IMR-90 (cell line): ENCODE measurements at places on chromosomes 6 and 20.

GRCh38 chr6:33695451-33695887 is 16.0 kb downstream of the UQCC2 start:
- DNase-seq = no peak

DNA sequence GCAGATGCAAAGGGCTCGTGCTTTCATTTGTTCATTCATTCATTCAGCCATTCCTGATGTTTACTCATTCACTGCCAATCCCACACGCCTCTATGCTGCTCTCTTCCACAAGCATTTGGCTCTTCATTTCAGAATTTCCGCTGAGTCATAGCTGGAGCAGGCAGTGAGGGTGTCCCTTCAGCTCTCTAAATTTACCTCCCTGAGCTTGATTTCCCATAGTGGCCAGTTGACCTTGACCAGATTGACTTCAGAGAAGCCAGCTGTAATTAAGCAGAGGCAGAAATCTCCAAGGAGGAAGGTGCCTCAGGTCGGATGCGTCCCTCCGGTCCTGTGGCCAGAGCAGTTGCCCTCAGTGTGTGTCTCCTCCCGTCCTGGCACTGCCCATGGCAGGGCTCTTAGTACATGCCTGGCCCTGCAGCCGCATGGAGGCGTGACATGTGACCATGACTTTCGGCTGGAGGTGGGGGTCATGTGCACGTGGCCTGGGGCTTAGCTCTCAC is 267.2 kb upstream of the ECI2 start:
- peak; percentile 89 for DNase-seq

DNA sequence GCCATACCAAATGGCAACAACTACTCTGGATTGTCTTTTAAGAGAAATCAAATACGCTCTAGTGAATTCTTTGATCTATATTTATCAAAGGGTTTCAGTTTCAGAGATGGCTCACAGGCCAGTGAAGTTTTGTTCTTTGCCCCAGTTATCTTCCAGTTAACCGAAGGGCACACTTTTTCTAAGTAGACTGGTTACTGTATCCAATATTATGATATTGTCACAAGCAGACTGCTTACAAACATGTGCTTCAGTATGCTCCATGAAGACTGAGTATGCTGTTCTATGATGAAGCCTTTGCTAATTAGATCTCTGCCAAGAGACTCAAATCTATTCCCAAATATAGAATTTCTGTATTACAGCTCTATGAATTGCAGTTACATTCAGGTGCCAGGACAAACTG is 181.1 kb downstream of the REV3L start:
- DNase-seq = no peak

GRCh38 chr6:41591859-41592502 is 45.8 kb downstream of the FOXP4 start:
- DNase-seq = peak; percentile 45

DNA sequence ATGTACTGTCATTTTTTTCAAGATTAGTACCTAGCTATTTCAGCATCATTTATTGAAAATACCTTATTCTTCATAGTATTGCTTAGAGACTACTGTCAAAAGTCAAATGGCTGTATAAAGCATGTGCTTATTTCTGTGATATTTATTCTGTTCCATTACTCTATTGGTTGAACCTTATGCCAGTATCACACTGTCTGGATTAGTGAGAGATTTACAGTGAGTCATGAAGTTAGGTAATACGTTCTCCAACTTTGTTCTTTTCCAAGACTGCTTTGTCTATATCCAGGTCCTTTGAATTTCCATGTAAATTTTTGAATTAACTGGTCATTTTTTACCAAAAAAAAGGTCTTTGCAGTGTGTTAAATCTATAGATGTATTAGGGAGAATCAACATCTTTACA is 18.6 kb upstream of the RNF217 start:
- DNase-seq = no peak

- peak; percentile 41 for DNase-seq
Measured at GRCh38 chr6:139751179-139751578, 376.7 kb upstream of the CITED2 start.

GRCh38 chr20:35274172-35275092 is 3.5 kb downstream of the MMP24OS start:
- no peak for DNase-seq

DNA sequence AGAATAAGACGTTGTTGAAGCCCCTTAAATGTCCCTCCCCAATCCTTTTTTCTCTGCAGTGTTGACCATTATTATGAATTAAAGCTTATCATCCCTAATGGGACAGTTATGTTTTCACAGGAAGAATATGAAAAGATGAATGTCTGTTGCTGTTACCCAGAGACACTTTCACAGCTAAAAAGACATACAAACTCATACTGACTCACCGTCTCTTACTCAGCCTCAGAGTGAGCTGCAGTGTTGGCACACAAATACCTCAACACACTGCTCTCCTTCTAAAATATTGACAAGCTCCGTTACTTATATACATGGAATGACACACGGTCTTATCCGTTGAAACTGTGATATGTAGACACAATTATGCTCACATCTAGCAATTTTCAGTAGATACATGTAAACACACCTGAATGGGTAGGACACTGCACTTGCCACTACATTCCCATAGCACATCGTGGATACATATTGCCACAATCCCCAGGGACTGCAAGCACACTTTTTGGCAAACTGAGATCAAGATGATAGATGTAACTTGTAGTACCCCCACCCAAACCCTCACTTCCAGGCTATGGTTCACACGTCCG is 9.6 kb upstream of the SAPCD1 start:
- DNase-seq = peak; percentile 90

DNA sequence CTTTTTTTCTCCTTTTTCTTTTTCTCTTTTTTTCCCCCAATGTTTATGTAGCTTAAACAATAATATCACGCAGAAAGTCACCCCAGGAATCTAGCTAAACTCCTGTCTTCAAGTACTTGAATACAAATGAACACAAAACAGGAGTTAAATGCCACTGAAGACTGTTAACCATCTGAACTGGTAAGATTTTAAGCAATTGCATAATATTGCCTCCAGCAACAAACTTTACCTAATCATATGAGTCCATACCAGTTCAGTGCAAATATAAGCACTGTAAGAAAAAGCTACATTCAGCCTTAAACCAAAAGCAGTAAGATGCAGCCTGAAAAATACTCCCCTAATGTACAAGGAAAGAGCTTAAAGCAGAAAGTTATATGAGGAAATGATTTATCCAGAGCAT is 173.9 kb upstream of the TFAP2D start:
- DNase-seq = no peak

DNA sequence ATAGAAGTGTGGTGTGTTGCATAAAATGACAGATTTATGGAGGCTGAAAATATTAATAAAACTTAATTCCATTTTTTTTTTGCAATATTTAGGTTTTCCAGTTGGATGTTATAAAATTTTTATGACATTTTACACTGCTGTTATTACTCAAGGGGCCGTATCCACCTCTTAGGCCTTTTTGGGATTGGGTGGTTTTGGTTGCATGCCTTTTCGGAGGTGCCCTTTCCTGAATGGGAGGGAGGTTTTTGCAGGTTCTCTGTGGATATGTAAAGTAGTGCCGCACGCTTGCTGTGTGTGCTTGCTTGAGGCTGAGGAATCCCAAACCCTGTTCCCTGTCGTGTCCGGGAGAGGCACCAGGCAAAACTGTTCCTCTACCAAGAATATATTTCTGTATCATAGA is 6.8 kb downstream of the ARID1B start:
- DNase-seq = no peak

DNA sequence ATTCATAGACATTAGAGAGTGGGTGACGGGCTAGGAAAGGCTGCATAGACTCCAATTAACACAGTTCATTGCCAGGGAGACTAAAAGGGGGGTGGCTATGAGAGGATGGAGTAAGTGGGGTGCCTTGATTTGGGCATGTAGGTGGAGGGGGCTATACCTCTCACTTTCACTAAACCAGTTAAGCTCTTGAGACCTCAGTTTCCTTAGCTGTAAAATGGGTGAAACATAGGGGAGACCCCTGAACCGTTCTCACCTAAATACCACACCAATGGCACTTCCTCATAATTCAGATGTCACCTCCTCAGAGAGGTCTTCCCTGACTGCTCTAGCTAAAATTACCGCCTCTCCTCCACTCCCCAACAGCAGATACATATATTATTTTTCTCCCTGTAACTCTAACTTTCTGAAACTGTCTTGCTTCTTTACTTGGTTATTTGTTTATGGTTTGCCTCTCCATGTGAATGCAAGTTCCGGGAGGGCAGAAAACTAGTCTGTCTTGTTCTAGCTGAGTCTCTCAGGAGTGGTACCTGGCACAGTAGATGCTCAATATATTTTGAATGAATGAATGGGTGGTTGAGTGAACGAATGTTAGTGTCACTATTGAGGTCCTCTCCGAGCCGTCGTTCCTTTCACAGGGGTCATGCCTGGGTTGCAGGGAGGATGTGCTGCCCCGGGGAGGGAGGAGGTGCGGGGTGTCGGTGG is 615 bp upstream of the EYA2 start:
- no peak for DNase-seq

DNA sequence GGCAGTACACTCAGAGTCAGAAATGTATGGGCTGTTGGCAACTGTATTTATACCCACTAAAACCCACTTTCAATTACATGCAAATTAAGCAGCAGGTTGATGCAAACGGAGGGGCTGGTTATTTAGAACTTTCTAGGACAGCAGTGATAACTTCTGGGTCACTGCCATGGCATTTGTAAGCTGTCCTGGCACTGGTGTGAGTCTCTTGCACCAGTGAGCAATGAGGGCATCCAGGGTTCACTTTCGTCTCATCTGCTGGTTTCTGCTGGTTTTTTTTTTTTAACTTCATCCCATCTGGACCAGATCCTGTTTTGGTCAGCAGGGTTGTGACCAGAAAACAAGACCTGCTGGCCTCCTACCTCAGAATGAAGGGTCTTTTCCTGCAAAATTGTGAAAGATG is 49.2 kb downstream of the CDH26 start:
- no peak for DNase-seq

DNA sequence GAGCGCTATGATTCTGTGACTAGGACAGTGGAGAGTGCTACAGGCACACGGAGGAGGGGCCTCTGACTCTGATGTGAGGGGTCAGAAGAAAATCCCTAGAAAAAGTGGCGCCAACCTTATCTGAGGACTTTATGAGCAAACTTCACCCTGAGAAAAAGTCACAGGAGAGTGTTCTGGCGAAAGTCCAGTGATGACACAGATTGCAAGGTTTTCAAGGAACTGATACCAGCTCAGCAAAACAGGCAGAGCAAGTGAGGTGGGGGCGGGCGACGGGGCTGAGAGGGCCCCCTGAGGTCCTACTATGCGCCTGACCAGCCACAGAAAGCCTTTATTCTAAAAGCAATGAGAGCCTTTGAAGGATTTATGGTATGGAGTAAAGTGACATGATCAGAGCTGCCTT is 73.3 kb downstream of the SLC22A23 start:
- peak; percentile 72 for DNase-seq

DNA sequence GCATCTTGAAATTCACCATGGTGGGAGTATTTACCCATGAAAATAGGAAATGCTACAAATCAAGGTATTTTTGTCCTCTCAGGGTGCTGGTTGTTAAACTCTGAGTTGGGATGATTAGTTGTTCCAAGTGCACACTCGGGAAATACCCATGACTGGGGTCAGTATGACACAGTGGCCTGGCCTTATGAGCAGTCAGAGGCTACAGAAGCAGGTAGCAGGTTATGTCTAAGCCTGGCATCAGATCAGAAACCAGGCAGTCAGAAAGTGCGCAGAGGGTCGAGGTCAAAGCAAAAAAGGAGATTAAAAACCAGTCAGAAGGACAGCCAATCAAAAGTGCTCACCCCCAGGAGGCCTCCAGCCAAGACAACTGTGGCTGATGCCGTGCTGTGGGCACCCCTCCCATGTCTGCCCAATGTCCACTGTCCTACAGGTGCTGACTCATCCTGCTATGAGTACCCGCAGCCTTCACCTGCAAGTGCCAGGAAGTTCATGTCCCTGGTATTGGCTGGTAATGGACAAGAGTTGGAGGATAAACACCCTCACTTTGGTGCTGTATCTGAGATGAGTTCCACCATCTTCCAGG is 117.4 kb upstream of the SLC24A3 start:
- no peak for DNase-seq

DNA sequence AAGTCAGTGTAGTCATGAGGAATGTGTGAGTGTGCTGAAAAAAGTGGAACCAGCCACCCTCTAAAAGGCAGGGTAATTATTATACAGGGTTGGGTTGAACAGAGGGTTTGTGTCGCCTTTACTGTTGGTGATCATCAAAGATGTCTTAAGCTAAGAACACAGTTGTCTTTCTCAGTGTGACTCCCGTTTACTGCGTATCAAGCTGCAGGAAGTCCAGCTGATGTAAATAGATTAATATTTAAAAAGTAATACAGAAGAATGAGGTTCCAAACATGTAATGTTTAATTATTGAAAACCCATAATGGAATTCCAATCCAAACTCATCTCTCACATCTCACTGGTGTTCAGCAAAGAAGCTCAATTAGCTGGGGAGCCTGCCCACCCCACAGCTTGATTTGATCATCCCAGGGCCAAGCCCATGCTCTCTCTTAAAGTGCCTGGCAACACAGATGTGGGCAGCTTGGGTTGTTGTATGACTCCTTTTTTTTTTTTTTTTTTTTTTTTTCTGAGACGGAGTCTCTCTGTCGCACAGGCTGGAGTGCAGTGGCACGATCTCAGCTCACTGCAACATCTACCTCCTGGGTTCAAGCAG is 127.5 kb downstream of the SOBP start:
- DNase-seq = no peak

GRCh38 chr6:74197310-74197709 is 501.3 kb downstream of the CD109 start:
- DNase-seq = no peak

- peak; percentile 42 for DNase-seq
Measured at GRCh38 chr20:17966432-17967310, 1.9 kb downstream of the SNX5 start.

DNA sequence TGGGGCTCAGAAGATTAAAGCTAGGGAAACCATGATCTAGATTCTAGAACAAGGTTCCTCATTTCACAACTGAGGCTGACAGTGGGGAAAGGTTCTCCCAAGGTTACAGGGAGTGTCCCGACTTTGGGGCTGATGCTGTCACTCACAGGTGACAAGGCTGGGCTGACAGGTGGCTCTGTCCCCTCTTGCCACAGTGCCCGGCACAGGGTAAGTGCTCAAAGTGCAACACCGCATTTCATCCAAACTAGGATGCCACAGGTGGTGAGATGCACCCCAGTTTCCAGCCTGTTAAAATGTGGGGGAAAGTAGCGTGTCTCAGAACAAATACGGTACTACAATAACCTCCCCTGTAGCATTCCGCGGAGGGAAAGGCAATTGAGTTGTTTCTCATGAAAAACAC is 7.8 kb downstream of the ZBP1 start:
- no peak for DNase-seq

- no peak for DNase-seq
Measured at GRCh38 chr20:50610212-50610718, 81.1 kb downstream of the RIPOR3 start.

DNA sequence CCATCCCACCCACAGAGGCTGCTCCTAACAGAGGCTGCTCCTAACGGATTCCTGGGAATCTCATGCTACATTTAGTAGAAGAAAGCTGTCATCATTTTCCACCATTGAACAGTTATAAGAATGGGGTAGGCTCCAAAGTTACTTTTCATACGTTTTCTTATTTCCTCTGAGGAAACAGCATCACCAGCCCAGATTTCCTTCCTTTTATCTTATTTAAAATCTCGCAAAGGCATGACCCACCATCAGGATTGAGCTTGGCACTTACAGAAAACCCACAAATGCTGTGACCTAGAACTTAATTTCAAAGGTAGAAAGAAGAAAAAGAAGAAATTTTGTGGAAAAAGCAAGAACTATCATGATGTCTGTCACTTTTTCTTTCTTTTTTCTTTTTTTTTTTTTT is 168.0 kb downstream of the LY86 start:
- DNase-seq = no peak

- DNase-seq = no peak
Measured at GRCh38 chr20:13186043-13186774, 34.9 kb upstream of the ISM1 start.

- DNase-seq = no peak
Measured at GRCh38 chr6:126477678-126478077, 137.8 kb downstream of the CENPW start.
